ENCODE measurements at places on chromosomes 12 and 14.

- DNase-seq = no peak
These were observed 129.8 kb downstream of the FOXG1 start for GRCh38 chr14:28896337-28896736.

DNA sequence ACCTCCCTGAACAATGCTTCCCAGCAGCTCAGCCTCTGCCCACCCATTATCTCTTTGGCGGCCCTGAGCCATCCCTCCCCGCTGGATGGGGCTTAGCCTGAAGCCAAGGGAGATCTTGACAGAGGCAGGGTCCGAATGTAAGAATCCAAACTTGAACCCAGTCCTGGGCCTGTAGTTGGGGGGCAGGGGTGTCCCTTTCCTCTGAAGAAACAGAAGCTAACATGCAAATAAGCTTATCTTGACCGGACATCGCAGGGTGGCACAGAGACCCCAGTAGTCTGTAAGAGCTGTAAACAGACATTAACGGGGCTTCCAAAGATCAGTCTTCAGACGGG is 6.0 kb downstream of the DLK1 start:
- no peak for DNase-seq

GRCh38 chr12:89907659-89908058 is 199.0 kb upstream of the ATP2B1 start:
- DNase-seq = no peak

- no peak for DNase-seq
These were observed 12.7 kb downstream of the SCYL2 start for GRCh38 chr12:100279607-100280244.

DNA sequence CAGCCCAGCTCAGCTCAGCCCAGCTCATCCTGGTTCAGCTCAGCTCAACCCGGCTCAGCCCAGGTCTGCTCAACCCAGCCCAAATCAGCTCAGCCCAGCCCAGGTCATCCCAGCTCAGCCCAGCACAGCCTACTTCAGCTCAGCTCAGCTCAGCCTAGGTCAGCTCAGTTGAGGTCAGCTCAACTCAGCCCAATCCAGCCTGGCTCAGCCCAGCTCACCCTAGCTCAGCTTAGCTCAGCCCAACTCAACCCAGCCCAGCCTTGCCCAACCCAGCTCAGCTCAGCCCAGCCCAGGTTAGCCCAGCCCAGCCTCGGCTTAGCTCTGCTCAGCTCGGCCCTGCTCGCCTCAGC is 332.3 kb downstream of the TMEM121 start:
- DNase-seq = no peak

DNA sequence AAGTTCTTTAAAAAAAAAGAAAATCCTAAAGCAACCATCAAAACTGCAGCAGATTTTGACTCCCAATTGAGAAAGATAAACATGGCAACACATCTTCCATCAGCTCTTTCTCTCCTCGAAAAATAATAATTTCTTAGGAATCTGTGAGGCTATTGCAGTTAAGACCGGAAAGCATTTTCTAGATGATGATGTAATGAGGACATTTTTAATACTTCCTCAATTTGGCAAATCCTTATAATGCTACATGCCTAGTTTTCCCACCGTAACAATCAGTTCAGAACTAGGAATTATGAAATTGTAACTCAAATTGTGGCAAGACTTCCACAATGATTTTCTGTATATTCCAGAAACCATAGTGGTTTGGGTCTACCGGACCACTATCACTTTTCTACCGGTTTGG is 180.9 kb upstream of the PDE3A start:
- no peak for DNase-seq

DNA sequence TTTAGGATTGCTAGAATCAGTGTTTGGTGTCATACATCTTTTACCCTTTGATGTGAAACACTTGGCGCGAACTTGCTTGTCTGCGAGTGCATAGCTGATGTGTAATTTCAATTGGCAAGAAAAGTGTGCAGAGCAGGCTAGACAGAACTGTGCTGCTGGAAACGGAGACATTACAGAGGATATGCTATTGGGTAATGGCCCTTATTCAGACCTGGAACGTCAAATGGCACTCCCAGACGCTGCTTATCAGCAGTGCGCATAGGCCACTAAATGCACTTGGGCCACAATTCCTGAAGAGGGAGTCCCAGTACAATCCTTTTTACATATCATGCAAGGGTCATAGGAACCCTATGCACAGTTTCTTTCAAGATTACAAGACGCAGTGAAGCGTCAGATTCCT is 15.7 kb upstream of the SLC10A1 start:
- no peak for DNase-seq

DNA sequence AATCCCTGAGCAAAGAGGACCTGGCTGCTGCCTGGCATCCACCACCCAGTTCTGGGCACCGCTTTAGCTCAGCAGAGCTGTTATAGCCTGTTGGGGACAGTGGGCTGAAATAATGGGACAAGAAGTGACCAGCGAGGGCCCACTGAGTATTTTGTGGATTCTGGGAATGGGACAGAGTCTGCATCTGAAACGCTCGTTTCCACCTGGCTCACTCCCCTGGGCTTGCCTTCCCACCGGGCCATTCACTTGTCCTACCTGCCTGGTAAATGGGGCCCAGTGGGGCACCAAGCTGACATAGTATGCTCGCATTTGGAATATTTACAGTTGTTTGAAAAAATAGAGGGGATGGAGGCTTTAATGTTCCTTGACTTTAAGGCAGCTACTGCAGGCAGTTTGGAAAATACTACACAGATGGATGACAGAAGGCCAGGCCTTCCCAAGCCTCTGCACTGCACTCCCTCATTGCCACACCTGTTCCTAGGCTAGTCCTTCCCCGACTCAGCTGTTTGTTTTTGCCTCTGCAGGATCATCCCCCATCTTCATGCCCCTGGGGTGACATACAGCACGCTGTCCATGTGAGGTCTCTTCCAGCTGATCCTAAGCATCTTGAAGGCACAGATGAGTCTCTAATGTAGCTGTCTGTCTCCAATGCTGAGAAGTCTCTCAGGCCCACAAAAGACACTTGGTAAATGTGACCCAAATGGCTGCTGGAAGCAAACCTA is 61.3 kb upstream of the DICER1 start:
- DNase-seq = no peak

- DNase-seq = no peak
These were observed 787 bp upstream of the PRMT5 start for GRCh38 chr14:22929961-22930364.

- no peak for DNase-seq
These were observed 100.1 kb downstream of the DYRK2 start for GRCh38 chr12:67748743-67749040.

GRCh38 chr14:56660677-56661389 is 81.2 kb downstream of the TMEM260 start:
- DNase-seq = no peak

DNA sequence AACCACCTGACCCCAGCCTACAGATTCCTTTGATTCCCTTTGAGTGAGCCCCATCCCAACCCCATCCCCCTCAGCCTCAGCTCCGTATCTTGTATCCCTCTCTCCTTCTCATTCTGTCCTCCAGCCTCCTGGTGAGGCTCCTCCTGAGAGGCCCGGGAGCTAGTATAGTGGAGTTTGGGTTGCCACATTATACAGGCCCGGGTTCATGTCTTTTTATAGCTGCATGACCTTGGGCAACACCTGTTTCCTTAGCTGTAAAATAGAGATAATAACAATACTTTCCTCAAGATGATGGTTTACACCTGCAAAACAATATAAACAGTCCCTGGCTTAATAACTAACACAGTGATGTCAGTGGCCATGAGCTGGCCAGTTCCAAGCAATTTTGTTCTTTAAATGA is 89.8 kb downstream of the STAB2 start:
- DNase-seq = no peak

DNA sequence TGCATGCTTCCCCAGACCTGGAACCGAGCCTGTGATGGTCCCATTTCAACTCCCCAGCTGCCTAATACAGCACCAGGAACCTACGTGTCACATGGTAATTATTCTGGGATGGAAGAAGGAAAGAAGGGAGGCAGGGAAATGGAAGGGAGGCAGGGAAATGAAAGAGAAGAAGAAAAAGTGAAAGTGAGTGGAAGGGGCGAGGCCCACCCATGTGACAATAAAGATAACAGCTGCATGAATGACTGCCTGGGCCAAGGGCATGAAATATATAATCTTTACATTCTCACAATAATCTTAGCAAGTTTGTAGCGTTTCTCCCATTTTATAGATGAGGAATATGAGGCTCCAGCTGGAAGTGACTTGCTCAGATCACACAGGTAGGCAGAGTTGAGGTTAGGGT is 245.0 kb upstream of the PWP1 start:
- DNase-seq = no peak

GRCh38 chr12:18502422-18502968 is 235.3 kb downstream of the PLCZ1 start:
- no peak for DNase-seq

- no peak for DNase-seq
These were observed 839.9 kb upstream of the MGAT4C start for GRCh38 chr12:87096082-87096585.

- no peak for DNase-seq
These were observed 213.0 kb downstream of the MED13L start for GRCh38 chr12:116064493-116064892.

- DNase-seq = no peak
These were observed 102.9 kb downstream of the ADCK1 start for GRCh38 chr14:77902811-77903210.

DNA sequence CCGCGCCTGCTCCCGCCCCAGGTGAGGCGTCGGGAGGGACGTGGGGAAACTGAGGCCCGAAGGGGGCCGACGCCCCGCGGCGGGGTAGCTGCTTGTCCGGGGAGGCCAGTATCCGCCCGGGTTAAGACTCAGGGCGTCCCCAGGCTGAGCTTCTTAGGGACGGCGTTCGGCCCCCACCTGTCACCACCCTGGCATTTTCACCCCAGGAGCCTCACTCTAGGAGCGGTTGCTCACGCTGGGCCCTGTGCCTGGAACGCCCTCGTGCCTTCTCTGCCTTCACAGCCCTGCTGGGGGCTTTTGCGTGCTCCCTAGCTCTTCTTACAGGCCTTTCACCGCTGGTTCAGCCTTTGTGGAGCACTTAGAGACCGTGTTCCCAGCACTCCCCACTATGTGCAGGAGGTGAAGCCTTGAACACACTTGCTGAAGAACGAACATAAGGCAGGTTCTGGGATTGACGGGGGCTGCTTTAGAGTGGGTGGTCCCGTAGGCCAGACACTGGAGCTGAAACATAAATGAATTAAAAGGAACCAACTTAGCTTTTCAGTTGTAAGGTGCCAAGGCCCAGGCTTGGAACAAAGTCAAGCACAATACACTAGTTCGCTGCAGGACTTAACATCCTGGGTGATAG is 601 bp downstream of the ZNF839 start:
- no peak for DNase-seq

- no peak for DNase-seq
These were observed 7.3 kb upstream of the RNASE1 start for GRCh38 chr14:20809917-20810316.

GRCh38 chr14:105073720-105074600 is 8.7 kb upstream of the GPR132 start:
- no peak for DNase-seq

GRCh38 chr12:50641566-50641965 is 122.3 kb upstream of the ATF1 start:
- no peak for DNase-seq

GRCh38 chr14:91249841-91250616 is 5.5 kb upstream of the GPR68 start:
- no peak for DNase-seq

DNA sequence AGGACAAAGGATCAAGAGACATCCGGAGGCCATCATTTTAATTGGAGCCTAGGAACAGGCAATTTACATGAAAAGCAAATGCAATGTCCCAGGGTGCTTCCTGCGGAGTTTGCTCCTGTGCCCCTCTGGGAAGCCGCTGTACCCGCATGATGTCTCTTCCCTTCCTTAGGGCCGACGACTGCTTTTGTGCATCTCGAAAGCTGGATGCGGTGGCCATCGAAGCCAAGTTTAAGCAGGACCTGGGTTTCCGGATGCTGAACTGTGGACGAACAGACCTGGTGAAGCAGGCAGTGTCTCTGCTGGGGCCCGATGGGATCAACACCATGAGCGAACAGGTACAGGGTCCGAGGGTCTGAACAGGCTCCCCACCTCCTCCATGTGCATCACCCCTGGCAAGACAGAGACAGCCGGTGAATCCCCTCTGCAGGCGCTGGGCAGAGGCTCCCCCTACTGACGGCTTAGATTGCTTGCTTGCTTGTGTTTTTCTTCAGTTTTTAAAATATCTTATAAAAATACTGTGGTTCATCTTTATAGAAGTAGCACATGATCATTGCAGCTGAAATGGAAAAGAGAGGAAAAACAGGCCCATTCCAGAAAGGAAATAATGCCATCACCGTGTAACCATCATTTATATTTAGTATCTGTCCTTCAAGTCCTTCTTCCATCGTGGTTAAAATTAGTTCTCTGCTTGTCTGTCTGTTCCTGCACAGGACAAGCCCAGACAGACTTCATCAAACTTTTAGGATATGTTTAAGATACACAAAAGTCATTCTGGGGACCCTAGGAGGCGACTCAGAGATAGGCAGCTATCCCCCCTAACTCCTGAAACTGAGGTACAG is 75.4 kb upstream of the PWP1 start:
- no peak for DNase-seq

- no peak for DNase-seq
These were observed 404.1 kb downstream of the RAD51B start for GRCh38 chr14:68223631-68224030.

DNA sequence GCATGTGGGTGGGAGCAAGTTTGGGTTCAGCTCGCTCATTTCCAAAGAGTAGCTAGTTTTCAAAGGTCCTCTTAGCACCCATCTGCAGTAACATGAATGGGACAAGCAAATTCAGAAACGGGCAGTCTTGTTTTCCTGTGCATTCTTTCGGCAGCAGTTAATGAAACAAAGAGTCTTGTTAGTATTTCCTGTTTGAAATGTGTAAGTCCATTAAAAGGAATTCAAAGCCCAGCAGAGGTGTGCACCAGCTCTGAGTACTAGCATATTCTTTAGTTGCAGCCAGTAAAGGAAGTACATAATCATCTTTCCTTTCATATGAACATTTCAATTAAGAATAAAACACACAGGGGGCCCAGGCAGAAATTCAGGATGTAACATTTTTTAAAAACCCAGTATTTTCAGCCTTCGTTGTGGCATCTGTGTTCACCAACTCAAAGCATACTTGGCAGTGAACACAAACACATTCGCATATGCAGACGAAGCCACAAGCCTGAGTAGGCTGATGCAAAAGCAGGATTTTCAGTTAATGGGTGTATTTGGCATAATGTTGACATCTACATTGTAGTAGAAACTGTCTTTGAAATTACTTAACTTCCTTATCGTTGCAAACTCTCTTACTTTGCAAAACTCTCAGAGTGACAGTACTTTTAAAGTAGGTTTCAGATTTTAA is 570.0 kb upstream of the FLRT2 start:
- no peak for DNase-seq

DNA sequence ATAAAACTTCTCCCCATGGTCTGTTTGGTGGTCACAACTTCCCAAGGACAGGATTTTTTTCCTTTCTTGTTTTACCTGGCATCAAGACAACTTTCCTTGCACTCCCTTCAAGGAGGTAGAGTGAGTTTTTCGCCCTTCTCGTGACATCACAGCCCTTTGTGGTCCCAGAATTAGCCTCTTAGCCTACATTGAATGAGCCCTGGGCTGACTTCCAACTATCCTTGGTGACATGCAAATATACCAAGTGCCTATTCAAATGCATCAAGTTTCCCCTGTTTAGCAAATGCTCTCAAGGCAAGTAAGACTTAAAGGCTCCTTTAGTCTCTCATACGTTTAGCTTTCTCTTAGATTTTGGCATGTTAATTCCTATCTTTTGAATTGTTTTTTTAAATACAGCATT is 36.6 kb downstream of the TC2N start:
- no peak for DNase-seq
